WTC11 (cell line): ENCODE measurements at places on chromosomes 3 and 15.

GRCh38 chr15:101533371-101534140 is 44.0 kb upstream of the PCSK6 start:
- DNase-seq: no peak

- no peak for DNase-seq
These were observed 17.9 kb upstream of the TM4SF1 start for GRCh38 chr3:149395107-149396089.

- no peak for DNase-seq
These were observed 13.6 kb upstream of the CSK start for GRCh38 chr15:74768099-74768770.

GRCh38 chr15:28098766-28099554 is at the start of gene OCA2:
Gene OCA2 (minus strand): TSS chr15:28099315. CDS start chr15:28081874, 17,441 bp downstream.
- DNase-seq: peak; percentile 92

GRCh38 chr3:171199473-171199829 is 172.9 kb upstream of the SLC2A2 start:
- no peak for DNase-seq

GRCh38 chr3:9450126-9450525 is 52.7 kb downstream of the SETD5 start:
- no peak for DNase-seq

DNA sequence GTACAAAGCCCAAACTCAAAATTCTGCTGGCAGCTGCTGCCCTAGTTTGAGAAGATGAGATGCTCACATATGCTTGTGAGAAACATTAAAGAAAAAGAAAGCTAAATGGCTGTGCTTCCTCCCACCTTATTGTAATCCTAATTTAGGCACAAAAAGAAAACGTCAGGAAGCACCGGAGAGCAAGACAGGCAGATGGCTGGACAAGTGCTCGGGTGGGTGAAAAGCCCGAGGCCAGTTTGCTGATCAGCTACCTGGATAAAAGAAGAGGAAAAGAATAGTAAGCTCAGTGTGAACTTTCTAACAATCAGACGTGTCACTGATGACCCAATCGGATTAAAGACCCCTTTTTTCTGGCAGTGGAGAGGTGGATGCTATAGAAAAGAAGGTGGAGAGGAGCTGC is 368.0 kb upstream of the ATP10A start:
- no peak for DNase-seq

DNA sequence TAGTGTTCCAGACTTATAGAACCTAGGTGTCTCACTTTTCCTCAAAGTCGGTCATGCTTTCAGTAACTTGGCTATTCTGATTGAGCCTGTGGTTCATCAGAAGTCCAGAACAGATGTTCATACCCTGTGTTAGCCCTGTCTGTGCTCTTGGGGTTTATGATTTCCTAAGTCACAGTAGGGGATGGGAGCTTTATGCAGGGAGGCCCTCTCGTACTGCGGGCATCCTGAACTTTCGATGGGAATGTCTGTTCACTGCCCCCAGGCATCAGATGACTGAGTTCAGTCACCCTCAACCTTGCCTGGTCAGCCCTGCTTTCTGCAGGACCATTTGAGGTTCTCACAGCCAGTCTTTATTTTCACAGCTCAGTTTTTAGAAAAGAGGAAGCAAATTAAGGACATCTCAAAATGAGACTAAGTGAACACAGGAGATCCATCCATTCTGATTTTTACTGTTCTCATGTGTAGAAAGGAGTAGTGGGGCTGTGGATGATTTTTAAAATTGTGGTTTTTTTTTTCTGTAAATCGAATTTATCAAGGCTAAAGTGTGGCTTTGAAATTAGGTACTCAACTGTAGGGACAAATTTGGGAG is 71.3 kb downstream of the CMTM8 start:
- DNase-seq: no peak

DNA sequence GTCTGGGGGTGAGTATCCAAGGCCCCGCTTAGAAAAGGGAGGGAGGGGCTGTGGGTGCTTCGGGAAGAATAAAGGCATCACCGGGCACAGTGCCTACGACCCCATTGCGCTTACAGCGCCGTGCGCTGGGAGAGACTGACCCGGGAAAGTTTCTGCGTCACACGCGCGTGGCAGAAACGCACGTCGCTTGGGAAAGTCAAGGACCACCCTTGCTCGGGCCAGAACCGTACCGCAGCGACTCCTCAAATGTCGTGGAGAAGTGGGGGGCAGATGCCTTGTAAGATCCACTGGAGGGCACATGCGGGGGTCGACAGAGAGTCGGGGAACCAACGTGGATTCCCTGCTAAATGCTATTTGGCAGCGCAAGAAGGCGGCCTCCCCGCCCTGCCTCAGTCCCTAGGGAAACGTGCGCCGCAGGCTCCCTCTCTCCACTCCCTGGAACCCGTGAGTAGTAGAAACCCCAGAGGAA is 2.4 kb downstream of the ADAMTS9 start:
- DNase-seq: no peak

DNA sequence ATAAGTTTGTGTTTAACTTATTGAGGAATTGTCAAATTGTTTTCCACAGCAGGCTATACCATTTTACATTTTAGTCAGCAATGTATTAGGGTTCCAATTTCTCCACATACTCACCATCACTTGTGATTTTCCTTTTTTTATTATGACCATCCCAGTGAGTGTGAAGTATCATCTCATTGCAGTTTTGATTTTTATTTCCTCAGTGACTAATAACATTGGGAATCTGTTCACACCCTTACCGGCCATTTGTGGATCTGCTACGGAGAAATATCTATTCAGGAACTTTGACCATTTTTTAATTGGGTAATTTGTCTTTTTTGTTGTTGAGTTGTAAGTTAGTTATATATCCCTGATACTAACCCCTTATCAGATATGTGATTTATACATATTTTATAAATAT is 54.8 kb upstream of the LMCD1 start:
- no peak for DNase-seq

GRCh38 chr3:53715815-53716483 is 130.3 kb downstream of the CHDH start:
- no peak for DNase-seq

GRCh38 chr3:121757087-121757811 is 7.7 kb upstream of the GOLGB1 start:
- DNase-seq: no peak

GRCh38 chr3:195123281-195123691 is 147.7 kb downstream of the XXYLT1 start:
- peak; percentile 45 for DNase-seq

DNA sequence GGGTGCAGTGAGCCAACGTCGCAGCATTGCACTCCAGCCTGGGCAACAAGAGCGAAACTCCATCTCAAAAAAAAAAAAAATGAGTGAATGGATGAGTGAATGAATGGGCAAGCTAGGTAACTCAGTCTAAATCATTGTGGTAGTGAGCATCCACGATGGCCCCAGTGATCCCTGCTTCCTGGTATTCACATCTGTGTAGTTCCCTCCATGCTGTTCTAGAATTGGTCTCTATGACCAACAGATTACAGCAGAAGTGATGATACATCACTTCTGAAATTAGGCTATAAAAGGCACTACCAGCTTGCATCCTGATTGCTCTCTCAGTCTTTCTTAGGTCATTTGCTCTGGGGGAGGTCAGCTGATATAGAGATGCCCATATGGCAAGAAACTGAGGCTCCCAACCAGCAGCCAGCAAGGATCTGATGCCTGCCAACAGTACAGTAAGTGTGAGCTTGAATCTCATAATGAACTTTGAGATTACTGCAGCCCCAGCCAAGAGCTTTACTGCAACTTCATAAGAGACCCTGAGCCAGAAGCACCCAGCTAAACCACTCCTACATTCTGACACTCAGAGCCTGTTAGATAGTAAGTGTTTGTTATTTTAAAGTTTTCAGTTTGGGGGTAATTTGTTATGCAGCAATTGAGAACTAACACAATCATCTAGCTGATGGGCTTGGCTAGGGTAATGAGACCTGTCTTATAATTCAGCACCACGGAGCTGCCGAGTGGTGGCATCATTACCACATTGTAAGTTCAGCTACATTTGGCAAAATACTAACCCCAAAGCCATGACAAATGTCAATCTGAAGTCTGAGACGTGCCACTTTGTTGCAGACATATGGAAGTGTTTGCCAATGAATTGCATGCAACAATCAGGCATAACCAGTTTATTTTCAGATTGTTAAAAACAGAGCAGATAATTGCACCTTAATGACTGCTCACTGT is 53.0 kb downstream of the KLHL6 start:
- no peak for DNase-seq

- DNase-seq: no peak
These were observed 13.8 kb upstream of the GATA2 start for GRCh38 chr3:128506754-128507153.

- DNase-seq: no peak
These were observed 99.5 kb upstream of the THRB start for GRCh38 chr3:24594161-24594560.

DNA sequence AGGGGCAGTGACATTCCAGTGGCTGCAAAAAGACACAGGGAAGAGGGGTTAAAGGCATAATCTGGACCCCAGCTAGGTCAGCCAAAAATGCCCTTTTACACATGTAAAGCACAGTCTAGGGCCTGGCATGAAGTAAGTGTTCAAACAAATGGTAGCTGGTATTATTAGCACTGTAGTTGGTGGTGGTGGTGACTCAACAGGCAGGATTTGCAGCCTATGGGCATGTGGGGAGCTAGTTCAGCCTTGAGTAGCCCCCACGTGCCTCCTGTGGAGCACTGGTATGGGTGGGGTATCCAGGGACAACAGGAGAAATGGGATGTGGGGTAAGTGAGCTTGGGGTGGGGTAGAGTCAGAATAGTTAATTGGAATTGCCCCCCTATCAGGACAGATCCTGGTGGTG is 27.6 kb downstream of the DNASE1L3 start:
- DNase-seq: no peak
